NCI-H2029 treated with DMSO at 0.1 percent for 48 hours (cell line): ENCODE measurements at places on chromosomes 1 and 21.

DNA sequence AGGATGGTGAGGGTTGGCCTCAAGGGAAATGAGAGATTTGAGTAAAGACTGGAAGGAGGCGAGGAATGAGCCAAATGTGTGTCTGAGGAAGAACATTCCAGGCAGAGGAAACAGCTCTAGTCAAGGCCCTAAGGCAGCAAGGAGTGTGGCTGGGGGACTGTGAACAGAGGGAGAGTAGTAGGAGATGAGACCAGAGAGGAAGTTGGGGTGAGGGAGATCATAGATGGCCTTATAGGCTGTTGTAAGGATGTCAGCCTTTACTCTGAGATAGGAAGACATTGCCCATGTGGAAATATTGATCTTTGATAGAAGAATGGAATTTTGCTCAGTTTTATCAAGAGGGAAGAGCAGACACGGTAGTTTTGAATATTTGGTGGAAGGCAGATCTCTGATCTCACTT lies 55.2 kb upstream of the ARTN start:
- DNase-seq: no peak

GRCh38 chr1:54255026-54255702 lies 55.2 kb downstream of the MRPL37 start:
- no peak for DNase-seq

GRCh38 chr1:113353580-113353979 lies 36.7 kb upstream of the MAGI3 start:
- no peak for DNase-seq

DNA sequence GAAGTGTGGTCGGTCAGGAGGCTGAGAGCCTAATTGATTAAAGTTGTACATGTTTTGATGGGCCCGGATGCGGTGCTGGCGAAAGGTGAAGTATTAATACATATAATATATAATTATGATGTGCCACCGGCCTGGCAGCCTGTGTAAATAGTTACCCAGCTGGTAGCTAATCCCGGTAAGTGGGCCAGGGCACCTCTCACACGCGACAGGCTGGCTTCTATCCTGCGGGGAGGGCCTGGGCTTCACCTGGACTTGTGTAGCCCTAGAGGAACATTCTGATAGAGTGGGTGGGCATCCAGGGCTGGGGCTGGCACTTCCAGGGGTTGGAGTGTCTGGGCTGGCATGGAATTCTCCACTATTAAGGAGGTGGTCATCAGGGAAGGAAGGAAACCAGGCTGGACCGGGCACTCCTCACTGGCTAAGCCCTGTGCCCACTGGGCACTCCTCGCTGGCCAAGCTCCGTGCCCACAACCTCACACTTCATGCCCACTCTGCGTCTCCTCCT lies 48.3 kb downstream of the IGSF21 start:
- DNase-seq: peak; percentile 36

DNA sequence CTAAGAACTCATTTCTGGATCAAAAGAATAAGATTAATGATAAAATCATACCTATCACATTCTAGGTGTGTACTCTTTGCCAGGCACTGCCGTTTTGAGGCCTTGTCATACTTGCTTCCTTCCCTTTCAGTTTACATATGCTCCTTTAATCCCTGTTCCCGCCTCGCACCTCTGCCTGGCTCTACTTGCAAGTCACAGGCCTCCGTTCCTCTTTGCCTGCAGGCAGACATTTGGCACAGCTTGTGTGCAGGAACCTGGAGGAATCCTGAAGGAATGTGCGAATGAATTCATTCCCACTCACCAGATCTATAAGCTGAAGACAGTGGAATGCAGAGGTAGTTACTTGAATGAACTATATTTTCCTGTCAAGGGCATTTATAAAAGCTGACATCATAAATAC lies 13.8 kb downstream of the WLS start:
- no peak for DNase-seq

DNA sequence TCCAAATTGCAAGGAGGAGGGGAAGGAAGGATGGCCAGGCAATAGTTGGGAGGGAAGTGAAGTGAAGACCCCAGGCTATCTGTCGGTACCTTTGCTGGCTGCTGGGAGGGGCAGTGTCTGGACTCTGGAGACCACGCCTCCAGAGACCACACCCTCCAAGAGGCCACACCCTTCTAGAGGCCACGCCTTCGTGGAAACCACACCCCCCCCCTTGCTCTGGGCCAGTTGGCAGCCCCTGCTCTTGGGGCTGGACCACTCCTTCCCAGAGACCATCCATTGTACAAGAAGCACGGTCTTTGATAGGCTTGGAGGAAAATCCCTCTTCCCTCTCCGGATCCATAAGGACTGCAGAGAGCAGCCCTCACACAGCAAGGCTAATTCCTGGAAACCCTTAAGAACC lies 73.1 kb downstream of the RYR2 start:
- no peak for DNase-seq
